ENCODE measurements at places on chromosomes 12 and 14.

GRCh38 chr14:92880851-92881250 lies 42.1 kb upstream of the CHGA start:
- no peak for DNase-seq

DNA sequence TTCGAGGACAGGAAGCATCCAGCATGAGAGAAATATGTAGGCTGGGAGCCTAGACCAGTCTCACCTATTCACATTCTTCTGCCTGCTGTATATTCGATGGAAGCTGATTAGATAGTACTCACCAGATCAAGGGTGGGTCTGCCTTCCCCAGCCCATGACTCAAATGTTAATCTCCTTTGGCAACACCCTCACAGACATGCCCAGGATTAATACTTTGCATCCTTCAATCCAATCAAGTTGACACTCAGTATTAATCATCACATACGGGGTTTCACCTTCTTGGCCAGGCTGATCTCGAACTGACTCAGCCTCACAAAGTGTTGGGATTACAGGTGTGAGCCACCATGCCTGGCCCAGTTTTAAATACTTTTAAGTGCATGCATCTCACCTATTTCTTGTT lies 30.5 kb upstream of the SLC10A1 start:
- no peak for DNase-seq

DNA sequence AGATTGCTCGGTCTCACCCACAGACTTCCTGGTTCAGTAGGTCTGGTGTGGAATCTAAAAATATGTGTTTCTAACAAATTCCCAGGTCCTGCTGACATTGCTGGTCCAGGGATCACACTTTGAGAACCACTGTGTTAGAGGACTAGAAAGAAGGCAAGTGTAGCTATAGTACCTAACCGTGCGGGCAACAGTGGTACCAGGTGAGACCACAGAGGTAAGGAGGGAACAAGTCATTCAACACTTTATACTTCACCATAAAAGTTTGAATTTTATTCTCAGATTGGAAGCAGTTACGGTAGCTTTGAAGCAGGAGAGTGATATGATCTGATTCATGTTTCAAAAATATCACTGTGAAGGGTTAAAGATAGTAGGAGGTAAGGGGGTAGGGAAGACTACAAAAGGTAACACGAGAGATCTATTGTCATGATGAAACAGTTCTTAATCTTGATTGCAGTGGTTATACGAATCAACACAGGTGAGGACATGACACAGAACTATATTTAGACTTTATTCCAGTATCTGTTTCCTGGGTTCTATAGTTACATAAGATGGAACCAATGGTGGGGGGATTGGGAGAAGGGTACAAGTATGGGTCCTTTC lies 73.5 kb downstream of the CDK17 start:
- no peak for DNase-seq

DNA sequence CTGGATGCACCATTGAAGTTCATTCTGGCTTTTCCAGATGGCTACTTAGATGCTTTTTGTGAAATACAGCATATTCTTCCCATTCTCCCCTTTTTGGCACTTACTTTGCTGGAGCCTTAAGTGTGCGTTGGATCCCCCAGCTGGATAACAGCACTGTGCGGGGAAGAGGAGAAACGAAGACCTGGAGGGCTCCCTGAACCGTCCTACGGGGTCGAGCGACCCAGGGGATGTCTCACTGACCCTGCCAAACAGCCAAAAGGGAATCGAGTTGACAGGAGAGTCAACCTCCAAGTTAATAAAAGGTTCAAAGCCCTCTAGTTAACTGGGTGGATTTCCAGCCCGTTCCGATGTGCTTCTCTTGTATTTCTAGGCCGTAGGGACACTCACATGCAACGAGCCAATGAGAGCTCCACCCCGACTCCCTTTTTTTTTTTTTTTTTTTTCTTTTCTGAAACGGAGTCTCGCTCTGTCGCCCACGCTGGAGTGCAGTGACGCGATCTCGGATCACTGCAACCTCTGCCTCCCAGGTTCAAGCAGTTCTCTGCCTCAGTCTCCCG lies 1.0 kb upstream of the CAMKK2 start:
- peak; percentile 28 for DNase-seq

GRCh38 chr12:104533134-104533533 lies 76.4 kb downstream of the CHST11 start:
- DNase-seq = no peak
